ENCODE measurements at places on chromosomes 6 and 20.
A peak's percentile ranks its signal among the peaks of the same experiment; 100 is the strongest.

GRCh38 chr6:89409461-89410035 lies 2.5 kb downstream of the RRAGD start:
- DNase-seq, result no peak

GRCh38 chr6:105819745-105820144 lies 266.4 kb upstream of the PRDM1 start:
- no peak for DNase-seq

DNA sequence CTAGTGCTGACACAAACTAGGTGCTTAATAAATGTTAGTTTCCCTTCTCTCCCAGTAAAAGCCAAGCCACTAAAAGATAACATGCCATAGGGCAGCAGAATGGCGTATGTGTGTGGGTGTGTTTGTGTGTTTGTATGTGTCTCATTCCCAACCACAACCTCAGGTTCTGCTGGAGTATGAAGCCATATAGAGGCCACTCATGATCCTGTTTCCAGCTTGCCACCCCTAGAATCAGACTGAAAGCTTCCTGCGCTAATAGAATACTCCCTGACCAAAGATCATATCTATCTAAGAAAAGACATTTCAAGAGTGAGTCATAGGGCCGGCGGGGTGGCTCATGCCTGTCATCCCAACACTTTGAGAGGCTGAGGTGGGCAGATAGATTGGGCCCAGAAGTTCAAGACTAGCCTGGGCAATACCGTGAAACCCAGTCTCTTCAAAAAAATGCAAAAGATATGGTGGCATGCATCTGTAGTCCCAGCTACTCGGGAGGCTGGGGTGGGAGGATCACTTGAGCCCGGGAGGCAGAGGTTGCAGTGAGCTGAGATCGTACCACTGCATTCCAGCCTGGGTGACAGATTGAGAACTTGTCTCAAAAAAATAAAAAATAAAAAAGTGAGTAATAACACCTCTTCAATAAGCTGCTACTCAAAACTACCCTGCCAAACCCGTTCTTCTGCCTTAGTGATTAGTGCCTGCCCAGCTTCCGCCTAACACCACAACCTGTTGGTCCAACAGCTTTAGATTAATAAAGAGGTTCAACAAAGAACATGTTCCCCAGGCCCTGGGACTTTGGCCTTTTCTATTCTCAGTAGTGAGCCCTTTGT lies 11.8 kb upstream of the SNRPC start:
- DNase-seq, result no peak

GRCh38 chr6:20071998-20072397 lies 140.3 kb downstream of the MBOAT1 start:
- no peak for DNase-seq

DNA sequence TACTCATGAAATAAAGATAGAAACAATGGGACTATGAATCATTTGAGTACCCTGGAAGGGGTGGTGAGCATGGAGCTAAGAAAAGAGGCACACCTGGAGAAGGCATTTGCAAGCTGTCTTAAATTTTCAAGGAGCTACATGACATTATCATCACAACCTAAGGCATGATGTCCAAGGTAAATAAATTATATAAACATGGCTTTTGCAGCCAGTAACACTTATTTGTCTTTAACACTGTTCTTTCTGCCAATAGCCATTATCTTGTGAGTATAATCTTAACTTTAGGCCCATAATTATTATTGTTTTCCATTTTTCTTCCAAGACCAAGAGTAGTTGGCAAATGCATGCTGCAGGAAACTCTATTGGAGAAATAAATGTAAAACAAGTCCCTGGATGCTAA lies 63.7 kb downstream of the ALDH5A1 start:
- no peak for DNase-seq

DNA sequence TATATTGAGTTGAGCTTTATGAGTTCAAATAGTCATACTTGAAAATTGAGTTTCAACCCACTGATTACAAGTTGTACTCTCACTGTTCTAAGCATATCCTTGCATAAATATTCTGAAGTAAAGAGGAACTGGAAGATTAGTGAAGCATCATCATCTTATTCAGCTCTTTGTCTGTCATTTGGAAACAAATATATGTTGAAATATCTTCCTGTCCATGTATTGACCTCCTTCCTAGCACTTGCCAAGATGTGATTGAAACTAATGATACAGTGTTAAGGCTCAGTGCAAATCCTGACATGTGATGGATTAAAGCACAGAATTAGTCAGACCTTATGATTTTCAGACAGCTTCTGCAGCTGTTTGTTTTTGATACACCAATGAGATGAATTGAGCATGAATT lies 434.3 kb downstream of the TBC1D32 start:
- no peak for DNase-seq

DNA sequence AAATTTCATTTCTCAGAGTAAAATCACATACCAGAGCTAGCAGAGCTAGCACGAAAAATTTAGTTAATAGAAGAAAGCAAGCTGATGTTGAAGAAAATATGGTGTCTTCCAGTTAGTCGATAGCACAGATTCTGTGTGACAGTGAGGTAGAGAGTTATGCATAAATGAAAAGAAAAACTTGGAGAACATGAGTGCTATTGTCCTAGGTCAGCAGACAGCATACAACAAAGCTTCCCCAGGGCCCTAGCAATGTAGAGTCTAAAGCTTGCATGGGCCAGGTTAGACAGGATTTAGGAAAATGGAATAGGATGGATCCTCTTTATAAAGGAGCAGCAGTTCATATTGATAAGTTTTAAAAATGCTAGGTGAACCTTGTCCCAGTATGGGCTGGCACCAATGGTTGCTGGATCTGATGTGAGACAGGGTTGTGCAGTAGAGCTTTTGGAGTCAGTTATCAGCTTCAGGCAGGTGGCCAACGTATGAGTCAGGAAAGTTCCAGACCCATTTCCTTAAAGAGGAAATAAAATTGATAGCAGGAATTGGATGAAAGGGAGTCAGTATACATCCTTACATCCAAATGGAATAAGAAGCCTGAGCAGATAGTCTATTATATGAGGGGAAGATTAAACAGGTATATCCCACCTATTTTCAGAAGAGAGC lies 277.2 kb downstream of the FRK start:
- no peak for DNase-seq

DNA sequence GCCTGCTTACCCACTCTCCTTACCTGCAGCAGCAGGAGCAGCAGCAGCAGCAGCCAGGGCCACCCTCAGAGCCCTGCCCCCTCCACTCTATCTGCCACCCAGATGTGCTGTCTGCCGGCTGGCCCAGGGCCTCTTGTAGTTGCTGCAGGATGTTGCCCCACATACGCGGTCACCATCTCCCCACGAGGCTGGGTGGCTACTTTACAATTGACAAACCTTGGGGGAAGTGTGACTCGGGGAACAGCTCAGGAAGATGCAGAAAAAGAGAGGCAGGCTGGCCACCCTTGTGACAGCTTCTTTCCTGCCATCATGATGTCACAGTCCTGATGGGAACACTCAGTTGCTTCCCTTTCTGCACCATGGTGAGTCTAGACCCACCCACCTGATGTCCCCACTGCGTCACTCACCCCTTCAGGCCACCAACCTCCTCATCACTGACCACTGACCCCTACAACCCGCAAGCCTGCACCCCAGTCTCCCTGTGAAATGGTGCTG lies 14.5 kb downstream of the TREM1 start:
- no peak for DNase-seq

- DNase-seq, result peak; percentile 67
These were observed 12.8 kb upstream of the PDYN start for GRCh38 chr20:2006452-2007361.

GRCh38 chr6:137724018-137724403 lies 143.0 kb upstream of the TNFAIP3 start:
- DNase-seq, result no peak

GRCh38 chr20:39290575-39290974 lies 328.4 kb downstream of the DHX35 start:
- no peak for DNase-seq

DNA sequence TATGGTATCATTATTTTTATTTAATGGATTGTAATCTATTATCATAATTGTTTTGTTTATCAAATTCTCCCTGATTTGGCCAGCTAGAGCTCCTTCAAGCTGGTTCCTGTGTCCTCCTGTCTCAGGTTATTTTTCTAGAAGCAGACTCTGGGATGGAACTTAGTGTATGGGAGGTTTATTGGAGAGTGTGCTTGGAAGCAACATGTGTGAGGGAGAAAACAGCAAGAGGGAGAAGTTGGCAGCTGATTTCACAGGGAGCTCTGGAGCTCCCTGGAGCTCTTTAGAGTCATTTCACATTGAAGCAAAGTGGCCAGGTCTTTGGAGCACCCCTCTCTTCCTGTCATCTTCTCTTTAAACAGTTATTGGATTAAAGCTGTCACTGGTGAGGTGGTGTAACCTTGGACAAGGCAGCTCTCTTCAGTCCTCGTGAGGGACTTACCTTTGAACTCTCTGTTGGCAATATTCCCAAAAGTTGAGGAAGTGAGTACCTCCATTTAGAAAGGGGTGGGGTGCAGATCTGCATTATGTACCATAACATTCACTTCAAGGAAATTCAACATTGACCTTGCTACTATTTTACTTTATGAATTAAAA lies 103.6 kb downstream of the PHF3 start:
- DNase-seq, result no peak

- DNase-seq, result no peak
These were observed 10.5 kb downstream of the OTOR start for GRCh38 chr20:16758454-16759180.

DNA sequence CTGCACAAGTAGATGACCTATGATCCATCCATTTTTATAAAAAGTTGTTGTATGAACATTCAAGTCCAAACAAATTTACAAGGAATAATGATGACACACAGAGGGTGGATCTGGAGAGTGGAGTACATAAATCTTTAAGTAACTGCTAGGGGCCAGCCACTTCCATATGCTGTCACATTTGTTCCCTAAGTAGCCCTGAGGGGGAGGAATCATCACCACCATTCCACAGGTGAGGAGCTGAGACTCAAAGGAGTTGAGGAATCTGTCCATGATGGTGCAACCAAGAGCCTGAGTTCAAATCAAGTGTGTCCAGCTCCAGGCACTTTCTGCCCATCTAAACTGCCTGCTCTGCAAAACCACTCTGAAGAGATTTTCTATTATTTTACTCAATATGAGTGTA lies 132.1 kb downstream of the AIG1 start:
- no peak for DNase-seq

- peak; percentile 62 for DNase-seq
These were observed 5.0 kb upstream of the INSM1 start for GRCh38 chr20:20362774-20363433.

DNA sequence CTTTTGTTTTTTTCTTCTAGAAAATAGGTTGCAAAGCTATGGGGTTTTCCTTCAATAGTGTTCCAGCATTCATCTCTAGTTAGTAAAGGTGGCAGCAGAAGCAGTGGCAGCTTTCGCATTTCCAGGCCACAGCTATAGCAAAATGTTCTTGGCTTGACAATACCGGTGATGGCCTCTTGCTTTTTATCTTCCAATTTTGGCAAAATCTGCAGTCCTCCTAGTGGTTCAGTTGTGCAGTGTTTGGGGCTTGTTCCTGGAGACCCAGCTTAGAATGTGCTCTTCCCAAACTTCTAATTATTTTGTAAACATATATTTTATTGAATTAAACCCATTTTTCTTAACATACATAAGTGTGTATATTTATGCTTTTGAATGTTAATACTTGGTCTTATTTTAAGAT lies 370.6 kb upstream of the MAN1A1 start:
- no peak for DNase-seq

GRCh38 chr20:48864738-48865318 lies 37.0 kb upstream of the PREX1 start:
- no peak for DNase-seq

GRCh38 chr6:16158943-16159557 lies 30.2 kb downstream of the MYLIP start:
- DNase-seq, result no peak

DNA sequence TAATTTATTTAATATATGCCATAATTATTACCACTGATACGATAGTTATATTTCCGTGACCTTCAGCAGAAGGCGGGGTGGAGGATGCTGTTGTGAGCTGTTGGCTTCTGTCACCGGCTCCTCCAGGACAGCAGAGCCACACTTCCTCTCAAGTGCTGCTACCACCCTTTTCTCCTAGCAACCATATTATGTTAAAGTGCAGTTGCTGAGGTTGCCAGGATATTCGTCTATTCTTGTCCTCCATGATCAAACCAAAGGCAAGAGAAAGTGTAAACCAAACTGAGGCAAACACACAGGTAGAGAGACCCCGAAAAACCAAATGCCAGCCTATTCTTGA lies 27.8 kb downstream of the RGS17 start:
- DNase-seq, result no peak

- DNase-seq, result no peak
These were observed 49.3 kb downstream of the RPRD1B start for GRCh38 chr20:38082894-38083293.

DNA sequence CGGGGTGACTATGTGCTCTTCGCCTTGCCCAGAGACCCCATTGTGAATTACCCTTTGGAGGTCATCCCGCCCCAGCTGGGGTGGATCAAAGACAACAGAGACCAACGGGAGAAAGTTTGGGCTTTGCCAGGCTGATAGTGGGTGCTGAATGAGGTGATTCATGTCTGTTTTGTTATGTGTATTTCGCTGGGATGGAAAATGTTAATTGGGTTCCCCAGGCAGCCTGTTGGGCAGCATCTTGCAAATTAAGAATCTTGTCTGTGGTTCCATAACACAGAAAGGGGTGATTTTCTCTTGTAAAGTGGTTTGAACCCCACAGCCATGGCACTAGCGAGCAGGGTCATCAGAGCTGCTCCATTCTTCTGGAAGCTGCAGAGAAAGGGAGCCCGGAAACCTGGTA lies 63.1 kb upstream of the UNC93A start:
- DNase-seq, result no peak

GRCh38 chr6:44558024-44558831 lies 170.7 kb downstream of the CDC5L start:
- DNase-seq, result no peak

DNA sequence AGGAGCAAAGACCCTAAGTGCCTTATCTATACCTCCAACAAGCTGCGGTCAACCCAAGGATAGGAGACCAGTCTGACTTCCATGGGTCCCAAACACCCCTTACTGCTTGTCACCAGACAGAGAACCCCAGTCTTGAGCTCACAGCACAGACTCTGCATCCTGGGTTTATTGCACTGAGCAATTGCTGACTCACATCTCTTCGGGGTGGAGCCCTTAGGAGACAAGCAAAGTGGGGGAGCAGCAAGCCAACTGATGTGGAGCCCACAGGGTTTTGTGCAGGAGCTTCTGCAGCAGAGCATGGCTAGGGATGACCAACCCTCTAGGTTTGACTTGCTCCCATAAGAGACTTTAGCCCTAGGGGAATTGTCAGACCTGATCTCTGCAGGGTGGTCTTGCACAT lies 38.6 kb upstream of the EYS start:
- no peak for DNase-seq

GRCh38 chr6:162706232-162706631 lies 21.3 kb downstream of the PRKN start:
- no peak for DNase-seq
